Epithelial cell of alveolus of lung (primary cell): ENCODE measurements at places on chromosomes 2 and 18. TPM values are rescaled to one million over a fixed set of nuclear protein-coding genes. Genes with fewer than 3 reads are reported as not detected.

Gene VWC2L
- not detected in 2 replicates for total RNA-seq

Gene PRSS56
- total RNA-seq, result 0.48 TPM in 1 of 2 replicates, not detected in the other

Gene MYCN
- total RNA-seq, result 0.32 TPM in 1 of 2 replicates, not detected in the other

Gene RNF125
- total RNA-seq, result 0.56 and 0.65 TPM in 2 replicates

Gene ST8SIA5
- 0.24 TPM in 1 of 2 replicates, not detected in the other for total RNA-seq

Gene CCDC150
- 1.4 and 2.3 TPM in 2 replicates for total RNA-seq

Gene ATP6V1C2
- not detected in 2 replicates for total RNA-seq

Gene ATOH8
- 5.3 and 63.2 TPM in 2 replicates for total RNA-seq

Gene LRP2
- not detected in 2 replicates for total RNA-seq

Gene ALPI
- total RNA-seq, result not detected in 2 replicates

Gene CHRND
- 2.7 TPM in 1 of 2 replicates, not detected in the other for total RNA-seq

Gene TNFAIP6
- total RNA-seq, result 32.4 and 48.5 TPM in 2 replicates

Gene GNLY
- total RNA-seq, result 0.24 TPM in 1 of 2 replicates, not detected in the other

Gene IL1RN
- 0.13 TPM in 1 of 2 replicates, not detected in the other for total RNA-seq

Gene SLC16A14
- 0.39 and 1.2 TPM in 2 replicates for total RNA-seq

Gene MOCOS
- total RNA-seq, result 1.3 and 1.4 TPM in 2 replicates
